Stimulated activated CD8-positive, alpha-beta memory T cell treated with anti-CD3 and anti-CD28 coated beads, Interleukin-12 subunit alpha, Interleukin-12 subunit beta, amount 100 ng/mL, for 1 hour (primary cell): ENCODE measurements at places on chromosomes 13 and 19.

- DNase-seq: no peak
Observed at GRCh38 chr19:17755977-17756670, 4.8 kb downstream of the FCHO1 start.

GRCh38 chr19:12984683-12985048, 10.6 kb upstream of the NFIX start:
- no peak for DNase-seq

DNA sequence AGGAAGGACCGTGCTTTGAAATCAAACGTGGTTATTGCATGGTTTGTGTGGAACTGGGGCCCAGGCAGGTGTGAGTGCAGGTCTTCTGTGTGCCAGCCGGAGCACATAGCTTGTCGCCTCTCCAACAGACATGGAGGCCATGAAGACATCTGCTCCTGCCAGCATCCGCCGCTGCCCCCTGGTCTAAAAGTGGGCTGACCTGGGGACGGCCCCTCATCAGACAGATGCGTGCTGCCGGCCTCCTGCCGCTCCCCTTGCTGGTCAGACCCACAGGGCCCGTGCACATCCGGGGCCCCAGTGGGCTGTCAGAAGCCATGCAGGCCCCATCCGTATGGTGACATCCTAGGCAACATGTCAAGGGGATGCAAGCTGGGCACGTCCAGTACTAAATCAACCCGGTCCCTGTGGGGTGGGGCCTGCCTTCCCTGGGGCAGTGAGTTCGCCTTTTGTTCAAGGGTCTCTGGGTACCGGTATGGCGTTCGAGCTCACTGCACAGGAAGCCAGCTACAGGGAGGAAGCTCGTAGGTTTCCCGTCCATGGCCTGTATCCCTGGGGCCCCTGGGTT, 88.0 kb upstream of the MCF2L start:
- no peak for DNase-seq

- no peak for DNase-seq
Observed at GRCh38 chr13:69761581-69761980, 346.0 kb upstream of the ATXN8OS start.

DNA sequence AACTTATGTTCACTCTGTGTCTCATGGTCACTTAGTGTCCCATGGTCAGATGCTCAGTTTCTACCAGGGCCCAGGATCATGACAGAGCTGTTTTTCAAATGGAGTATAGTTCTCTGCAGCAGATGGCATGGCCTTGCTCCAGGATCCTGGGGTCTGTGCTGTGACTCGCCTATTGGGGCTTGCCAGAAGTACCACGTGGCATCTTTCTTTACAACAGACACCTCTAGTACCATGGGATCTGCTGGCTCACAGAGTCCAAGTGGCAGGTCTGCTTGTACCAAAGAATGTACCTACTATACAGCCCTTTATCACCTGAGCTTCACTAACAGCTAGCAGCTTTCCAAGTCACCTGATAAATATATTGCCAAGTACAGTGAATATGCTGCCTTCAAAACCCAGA, 6.0 kb upstream of the RNF6 start:
- no peak for DNase-seq

- no peak for DNase-seq
Observed at GRCh38 chr13:110089100-110089499, 217.9 kb downstream of the COL4A1 start.

DNA sequence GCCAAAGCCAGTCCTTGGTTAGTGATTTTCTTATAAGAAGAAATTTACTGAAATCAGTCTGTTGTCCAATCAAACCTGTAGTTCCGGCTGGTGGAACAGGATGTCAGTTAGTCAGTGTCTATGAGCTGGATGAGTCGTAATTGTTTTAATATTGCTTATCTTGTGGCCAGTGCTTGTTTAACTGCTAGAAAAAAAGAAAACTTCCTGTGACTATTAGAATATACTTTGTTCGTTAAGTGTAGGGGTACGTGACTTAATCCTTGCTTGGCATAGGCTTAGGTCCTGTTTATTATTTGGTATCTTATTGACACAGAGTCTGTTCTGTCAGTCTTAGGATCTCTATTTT, 1484.8 kb upstream of the MIR17HG start:
- DNase-seq: no peak

GRCh38 chr13:24056616-24057137, 103.8 kb upstream of the SPATA13 start:
- no peak for DNase-seq

- DNase-seq: no peak
Observed at GRCh38 chr19:15897738-15898276, at the start of gene CYP4F2. Gene CYP4F2 (minus strand): TSS chr19:15898074. CDS start chr19:15897611, 463 bp downstream.

DNA sequence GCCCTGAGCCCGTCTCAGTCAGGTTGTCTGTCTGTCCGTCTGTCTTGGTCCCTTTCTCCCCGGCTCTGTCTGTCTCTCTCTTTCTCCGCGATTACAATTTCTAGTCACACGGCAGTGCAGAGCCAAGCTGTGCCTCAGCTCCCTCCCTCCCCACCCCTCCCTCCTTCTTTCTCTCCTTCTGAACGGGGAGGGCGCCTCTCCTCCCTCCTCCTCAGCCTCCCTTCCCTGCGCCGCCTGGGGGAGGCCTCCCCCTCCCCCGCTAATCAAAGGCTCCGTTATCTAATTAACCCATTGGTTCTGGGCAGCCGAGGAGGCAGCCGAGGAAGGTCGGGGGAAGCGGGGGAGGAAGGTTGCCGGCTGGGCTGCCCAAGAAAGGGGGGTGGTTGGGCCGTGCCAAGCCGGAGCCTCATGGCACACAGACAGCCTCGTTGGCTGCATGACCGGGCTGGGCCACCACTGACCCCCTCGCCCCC, 16.5 kb downstream of the LRRC4B start:
- DNase-seq: no peak

DNA sequence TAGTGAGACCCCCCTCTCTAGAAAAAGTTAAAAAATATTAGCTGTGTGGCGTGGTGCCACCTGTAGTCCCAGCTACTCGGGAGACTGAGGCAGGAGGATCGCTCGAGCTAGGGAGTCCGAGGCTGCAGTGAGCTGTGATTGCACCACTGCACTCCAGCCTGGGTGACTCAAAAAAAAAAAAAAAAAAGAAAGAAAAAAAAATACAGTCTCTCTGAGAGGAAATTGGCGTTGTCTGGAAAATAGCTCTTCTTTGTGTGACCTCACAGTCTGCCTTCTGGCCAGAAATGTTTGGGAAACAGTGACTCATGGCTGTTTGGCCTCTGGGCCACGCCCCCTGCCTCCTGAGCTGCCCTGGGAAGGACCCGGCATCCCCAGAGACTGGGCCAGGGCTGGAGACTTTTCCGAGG, 10.7 kb downstream of the MARCHF2 start:
- no peak for DNase-seq

GRCh38 chr19:3159565-3159964, 19.0 kb upstream of the S1PR4 start:
- DNase-seq: no peak

DNA sequence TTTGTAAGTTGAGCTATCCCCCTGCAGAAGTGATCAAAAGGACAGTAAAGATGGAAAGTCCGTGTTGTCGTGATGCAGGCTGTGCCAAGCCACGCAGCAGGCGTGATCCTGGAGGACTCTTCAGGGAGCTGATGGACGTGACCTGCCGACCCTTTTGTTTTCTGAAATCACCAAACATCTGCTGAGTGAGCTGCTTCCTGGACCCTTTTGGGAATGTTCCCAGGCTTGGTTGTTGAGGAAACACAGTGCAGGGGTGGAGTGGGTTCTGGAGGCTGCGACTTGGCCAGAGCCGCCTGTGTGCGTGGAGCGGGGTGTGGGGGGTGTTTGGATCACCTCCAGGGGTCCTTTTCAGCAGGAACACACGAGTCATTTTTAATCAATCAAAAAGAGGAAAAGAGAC, 15.4 kb upstream of the CPAMD8 start:
- no peak for DNase-seq

DNA sequence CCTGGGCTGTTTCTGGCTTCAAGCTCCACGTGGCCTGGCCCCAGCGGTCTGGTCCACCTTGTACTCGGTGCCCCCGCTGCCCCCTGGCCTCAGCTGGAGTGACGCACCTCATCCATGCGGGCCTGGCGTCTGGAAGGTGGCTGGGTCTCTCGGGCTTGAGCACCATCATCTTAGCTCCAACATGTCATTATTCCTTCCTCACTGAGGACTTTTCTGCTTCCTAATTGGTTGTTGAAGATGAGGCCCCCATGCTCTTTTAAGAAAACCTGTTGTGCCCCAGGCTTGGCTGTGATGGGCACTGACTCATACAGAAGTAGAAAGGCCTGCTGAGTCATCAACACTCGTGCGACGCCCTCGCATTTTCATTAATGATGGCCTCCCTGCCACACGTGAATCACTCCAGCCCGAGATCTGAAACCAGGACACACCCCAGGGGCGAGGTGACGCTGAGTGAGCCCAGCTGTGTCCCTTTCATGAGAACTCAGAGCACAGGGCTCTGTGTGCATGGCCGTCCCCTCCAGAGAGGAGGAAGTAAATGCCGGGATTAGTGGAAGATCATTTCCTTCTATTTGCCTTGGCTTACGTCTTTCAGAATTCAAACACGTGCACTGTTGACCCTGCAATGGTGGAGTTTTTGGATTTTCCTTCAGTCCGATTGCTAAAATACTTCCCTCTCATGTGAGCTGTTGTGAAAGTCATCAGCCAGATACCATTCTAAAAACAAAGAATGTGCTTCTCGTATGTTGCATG, 14.0 kb upstream of the GJA3 start:
- DNase-seq: peak; percentile 33

DNA sequence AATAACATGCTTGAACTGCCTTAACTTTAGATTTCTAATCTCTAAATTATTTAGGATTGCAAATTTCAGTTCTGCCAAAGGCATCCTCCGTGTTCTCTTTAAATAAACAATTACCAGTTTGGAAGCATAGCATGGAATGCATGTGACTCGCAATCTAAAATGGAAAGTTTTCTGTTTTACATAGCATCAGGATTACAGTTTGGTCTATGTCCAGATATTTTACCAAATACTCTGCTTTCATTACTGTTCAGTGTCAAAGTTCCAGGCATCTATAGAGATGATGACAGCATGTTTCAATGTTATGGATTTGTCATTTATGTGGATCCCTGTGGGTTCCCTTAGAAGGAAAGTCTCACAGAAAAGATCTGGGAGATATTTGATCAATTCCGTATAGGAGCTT, 16.8 kb downstream of the FLT1 start:
- DNase-seq: no peak

DNA sequence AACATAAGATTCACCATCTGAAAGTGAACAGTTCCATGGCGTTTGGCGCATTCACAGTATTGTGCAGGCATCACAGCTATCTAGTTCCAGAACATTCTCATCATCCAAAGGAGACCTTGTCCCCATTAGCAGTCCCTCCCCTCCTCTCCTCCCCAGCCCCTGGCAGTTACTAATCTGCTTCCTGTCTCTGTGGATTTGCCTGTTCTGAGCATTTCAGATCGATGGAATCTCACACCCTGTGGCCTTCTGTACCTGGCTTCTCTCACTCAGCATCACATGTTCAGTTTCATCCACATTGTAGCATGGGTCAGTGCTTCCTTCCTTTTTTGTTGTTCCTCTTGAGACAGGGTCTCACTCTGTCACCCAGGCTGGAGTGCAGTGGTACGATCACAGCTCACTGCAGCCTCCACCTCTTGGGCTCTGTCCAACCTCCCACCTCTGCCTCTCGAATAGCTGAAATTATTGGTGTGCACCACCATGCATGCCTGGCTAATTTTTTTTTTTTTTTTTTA, 34.6 kb downstream of the CRTC1 start:
- DNase-seq: no peak

DNA sequence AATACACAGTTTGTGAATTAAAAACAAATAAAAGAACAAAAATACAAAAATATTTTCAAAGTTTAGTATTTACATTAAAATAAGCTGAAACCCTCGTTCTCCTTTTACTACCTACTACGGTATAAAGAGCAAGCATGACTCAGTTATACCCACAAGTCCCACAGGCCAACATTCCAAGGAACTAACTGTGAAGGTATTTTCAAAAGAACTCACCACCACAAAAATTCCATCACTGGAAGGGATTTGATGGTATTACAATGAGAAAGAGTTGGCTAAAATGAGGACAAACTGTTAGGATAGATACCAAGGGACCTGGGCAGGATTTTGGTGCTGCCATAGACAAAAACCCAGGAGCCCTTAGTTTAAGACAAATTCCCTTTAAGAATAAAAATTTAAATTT, 122.7 kb downstream of the TBC1D4 start:
- DNase-seq: no peak

DNA sequence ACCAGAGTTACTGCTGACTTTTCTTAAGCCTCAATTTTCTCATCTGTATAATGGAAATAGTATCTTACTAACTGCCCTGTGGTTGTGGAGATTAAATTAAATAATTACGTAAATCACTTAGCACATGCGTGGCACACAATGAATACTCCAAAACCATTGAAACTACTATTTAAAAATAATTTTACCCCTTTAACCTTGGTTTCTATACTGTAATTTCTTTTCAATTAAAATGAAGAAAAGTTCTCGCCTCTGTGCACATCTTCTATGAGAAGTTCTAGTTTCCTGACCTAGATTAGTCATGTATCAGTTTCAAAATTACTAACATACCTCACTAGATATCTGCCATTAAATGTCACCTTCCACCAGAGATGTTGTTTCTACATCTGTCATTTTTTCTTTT, 5.7 kb downstream of the SLITRK1 start:
- DNase-seq: no peak
